ENCODE measurements at places on chromosomes 7 and 10.

DNA sequence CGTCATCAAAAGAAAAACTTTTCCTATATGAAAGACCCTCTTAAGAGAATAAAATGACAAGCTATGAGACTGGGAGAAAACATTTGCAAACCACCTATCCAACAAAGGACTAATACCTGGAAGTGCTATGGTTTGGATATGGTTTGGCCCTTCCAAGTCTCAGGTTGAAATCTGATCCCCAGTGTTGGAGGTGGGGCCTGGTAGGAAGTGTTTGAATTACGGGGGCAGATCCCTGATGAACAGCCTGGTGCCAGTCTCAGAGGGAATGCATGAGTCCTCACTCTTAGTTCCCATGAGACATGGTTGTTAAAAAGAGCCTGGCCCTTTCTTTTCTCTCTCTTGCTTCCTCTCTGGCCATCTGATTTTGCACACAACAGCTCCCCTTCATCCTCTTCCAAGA is 6.3 kb downstream of the ALDH18A1 start:
- DNase-seq: no peak

DNA sequence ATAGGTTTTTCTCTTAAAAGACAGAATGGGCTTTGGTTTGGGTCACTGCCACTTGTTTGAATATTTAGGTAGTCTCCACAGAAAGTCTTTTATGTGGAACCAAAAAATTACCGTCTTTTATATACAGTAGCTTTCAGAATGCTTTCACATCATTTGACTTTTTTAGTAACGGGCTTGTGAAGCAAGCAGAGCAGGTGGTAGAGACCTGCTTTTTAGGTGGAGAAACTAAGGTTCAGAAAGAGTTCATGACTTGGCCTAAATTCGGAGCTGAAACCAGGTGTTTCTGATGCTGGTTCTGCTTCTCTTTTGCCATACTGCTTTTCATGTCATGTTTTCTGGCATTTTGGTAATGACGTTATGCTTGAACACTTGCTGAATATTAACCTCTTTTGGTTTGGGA is 36.3 kb downstream of the GARS1 start:
- DNase-seq: no peak

- no peak for DNase-seq
Observed at GRCh38 chr10:131230641-131231322, 80.7 kb downstream of the TCERG1L start.

DNA sequence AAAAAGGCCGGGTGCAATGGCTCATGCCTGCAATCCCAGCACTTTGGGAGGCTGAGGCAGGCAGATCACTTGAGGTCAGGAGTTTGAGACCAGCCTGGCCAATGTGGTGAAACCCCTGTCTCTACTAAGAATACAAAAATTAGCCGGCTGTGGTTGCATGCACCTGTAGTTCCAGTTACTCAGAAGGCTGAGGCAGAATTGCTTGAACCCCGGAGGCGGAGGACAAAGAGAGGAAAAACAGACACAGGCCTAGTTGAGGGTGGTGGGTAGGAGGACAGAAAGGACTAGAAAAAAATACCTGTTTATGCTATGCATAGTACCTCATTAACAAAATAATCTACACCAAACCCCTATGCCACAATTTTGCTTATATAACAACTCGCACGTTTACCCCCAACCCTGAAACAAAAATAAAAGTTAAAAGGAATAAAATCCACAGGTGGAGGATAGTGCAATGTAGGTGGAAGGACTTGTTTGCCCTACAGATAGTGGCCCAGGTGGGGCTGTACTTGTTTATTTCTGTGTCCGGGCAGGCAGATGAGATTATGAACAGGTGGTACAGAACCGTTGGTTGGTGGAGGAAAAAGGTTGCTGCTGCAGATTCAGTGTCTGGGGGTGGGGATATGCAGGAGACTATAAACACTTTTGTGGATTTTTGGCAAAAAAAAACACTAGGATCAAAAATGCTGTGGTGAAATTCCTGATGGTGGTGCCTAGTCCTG is 5.1 kb downstream of the ZNF680 start:
- DNase-seq: no peak

- DNase-seq: no peak
Observed at GRCh38 chr10:49595003-49595712, 15.0 kb upstream of the SLC18A3 start.

DNA sequence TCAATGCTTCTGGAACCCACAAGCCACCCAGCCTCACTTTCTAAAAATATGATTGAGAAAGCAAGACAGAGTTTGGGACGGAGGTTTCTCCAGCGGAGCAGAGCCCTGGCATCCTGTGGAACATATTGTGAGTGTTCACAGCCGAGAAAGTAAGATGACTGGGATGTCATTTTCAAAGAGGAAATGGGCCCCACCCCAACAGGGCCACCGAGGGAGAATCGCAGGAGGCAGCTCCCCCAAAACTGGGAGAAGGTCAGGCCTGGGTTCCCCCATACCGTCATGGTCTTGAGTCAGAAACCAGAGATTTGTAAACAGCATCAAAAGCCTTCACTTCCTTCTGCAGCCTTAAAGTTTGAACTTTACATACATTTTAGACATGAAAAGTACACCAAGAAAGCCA is 560.0 kb downstream of the PTPRN2 start:
- no peak for DNase-seq

- DNase-seq: no peak
Observed at GRCh38 chr10:63421591-63421990, 44.2 kb downstream of the JMJD1C start.

GRCh38 chr7:104552102-104552501 is 223.7 kb downstream of the LHFPL3 start:
- no peak for DNase-seq

GRCh38 chr7:2717293-2718261 is 29.6 kb downstream of the AMZ1 start:
- no peak for DNase-seq

GRCh38 chr7:28123752-28124151 is 56.8 kb downstream of the JAZF1 start:
- no peak for DNase-seq

GRCh38 chr10:60990663-60991062 is 46.7 kb upstream of the RHOBTB1 start:
- DNase-seq: no peak

- peak; percentile 83 for DNase-seq
Observed at GRCh38 chr10:5446390-5446926, 34.1 kb downstream of the NET1 start.

DNA sequence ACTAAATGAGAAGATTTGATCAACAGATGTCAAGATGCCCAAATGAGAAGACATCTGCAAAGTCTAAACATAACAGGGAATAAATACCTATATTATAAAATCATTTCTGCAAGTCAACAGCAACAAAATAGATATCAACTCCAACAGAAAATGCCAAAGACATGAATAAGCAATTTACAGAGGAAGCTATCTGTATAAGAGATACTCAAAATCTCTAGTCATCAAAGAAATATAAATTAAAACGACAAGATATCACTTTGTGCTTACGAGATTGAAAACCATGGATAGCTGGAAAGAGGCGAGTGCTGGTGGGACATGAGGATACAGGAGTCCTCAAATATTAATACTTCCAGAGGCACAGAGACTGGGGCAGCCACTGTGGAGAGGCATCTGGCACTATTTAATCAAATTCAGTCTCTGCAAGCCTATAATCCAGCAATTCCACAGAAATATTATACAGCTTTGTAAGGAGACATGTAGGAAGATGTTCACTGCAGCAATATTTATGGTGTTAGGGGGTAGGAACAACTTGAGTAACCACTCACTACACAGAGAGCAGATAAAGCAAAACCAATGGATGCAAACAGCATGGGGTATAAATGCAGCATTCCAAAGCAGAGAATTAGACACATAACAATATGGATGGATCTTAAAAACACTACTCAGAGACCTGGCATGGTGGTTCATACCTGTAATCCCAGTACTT is 4.8 kb downstream of the DNMBP start:
- no peak for DNase-seq

GRCh38 chr7:87530126-87530525 is 54.6 kb upstream of the ABCB4 start:
- DNase-seq: no peak

DNA sequence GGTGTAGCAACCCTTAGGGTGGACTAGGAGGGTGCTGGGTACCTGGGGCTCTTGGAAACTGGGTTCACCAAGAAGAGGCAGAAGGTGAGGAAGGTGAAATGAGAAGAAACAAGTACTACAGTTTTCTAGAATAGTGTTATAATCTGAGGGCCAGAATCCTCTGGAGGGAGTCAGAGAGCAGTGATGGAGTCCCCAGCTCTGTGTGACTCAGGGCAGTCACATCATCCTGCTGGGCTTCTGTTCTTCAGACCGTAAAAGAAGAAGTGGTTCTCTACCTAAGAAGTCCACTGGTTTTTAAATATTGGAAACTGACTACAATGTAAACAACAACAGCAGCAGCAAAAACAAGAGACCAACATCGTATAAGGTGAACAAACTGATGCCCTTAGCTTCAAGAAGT is 197.3 kb downstream of the PRPF18 start:
- DNase-seq: no peak

- DNase-seq: no peak
Observed at GRCh38 chr10:130740915-130741750, 570.4 kb downstream of the TCERG1L start.

GRCh38 chr7:36175886-36176285 is 22.8 kb downstream of the EEPD1 start:
- DNase-seq: no peak

GRCh38 chr7:135644154-135644553 is 18.2 kb upstream of the STMP1 start:
- no peak for DNase-seq

GRCh38 chr7:74501298-74501697 is 47.6 kb downstream of the GTF2IRD1 start:
- DNase-seq: no peak

GRCh38 chr7:91235211-91235832 is 28.9 kb upstream of the FZD1 start:
- no peak for DNase-seq

DNA sequence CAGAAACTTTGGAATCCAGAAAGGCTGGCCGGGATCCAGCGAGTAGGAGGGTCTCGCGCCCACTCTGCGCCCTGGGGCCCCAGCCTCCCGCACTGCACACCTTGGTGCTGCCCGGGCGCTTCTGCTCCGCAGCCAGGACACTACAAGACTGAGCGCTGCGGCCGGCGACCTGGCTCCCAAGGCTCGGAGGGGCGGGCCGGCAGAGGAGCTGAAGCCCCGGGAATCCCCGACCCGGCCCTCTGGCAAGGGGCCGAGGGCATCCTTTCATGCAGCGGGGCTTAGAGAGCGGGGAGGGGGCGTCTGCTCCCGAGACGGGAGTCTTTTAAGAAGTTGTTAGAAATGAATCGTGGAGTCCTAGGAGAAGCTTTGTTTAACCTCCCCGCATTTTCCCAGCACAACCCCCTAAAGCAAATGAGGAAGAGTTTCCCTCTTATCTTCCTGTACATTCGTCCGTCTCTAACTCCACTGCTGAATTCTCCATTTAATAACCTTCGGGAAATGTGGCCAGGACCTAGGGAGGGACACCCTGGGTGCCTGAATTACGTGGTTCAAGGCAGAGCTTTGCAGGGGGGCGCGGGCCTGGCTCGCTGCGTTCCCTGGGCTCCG is 1.1 kb downstream of the VWC2 start:
- DNase-seq: no peak

GRCh38 chr7:31335884-31336201 is 4.7 kb downstream of the NEUROD6 start:
- no peak for DNase-seq

- no peak for DNase-seq
Observed at GRCh38 chr7:130899638-130900401, 165.8 kb upstream of the KLF14 start.

GRCh38 chr7:11331128-11332102 is 357.7 kb downstream of the PHF14 start:
- DNase-seq: no peak

DNA sequence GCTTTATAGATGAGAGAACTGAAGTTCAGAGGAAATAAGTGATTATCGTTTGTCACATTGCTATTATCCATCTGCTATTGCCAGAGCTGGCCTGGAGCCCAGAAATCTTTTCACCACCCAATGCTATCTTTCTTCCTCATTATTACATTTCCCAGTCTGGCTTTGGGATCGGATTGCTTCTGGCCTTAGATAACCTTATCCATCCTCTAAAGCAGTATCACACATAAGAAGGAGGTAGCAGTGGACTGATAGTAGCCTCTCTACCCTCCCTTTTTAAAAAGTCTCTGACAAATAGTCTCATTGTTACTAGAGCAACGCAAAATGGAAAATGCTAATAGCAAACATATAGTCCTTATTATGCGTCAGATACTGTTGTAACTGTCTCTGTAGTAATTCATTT is 1.3 kb upstream of the CLDN12 start:
- DNase-seq: no peak

DNA sequence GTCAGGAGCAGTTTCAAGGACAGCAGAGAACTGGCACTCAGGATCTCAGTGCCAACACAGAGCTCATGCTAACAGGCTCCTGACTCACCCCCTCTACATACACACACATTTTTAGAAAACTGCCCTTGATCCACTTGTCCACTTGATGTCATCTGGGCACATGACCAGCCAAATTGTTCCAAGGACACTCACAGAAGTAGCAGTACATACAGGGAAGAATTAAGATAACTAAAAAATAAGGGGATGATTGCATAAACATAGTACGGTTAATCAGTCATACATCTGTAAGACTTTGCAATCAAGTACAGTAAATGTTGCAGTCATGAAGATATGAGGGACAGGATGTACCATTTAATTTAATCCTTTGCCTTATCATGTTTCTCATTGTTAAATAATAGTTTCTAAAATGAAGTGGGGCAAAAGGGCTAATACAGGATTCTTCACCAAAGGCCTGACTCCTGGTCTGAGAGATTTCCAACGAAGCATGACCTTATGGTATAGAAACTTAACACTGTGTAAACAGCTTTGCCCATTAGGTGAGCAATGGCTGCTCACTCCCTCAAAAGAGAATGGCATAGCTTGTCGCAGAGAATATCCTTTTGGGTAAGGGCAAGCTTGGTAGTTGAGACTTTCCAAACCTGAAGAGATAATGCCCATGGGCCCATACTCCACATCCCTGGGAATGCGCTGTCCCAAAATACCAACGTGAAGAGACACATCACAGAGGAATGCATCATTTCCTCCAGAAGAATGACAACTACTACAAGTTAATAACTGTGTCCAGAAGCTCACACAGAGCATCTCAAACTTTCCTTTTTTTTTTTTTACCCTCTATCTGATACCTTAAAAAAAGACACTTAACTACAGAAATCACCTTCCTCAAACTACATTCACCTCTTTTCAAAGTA is 94.1 kb downstream of the ARMH3 start:
- no peak for DNase-seq

- no peak for DNase-seq
Observed at GRCh38 chr7:48158404-48158803, 12.9 kb upstream of the ABCA13 start.

DNA sequence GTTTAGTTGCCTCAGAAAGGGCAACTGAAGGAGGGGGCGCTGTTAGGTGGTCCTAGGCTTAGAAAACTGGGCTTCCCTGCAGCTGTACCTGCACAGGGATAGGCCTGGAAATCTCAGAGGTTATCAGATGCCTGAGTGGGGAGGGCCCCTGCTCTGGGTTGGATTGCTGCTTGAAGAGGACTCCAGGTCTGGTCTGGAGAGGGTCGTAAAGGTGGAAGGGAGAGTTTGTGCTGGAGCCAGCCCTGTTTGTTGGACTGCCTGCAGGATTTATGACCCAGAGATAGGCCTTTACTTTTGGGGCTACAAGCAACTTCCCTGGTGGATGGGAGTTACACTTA is 765.9 kb downstream of the GRID1 start:
- no peak for DNase-seq

- no peak for DNase-seq
Observed at GRCh38 chr7:130151591-130152492, 53.4 kb downstream of the TMEM209 start.

Data from HAP-1 (cell line).